ENCODE measurements at places on chromosomes 11 and 22. TPM values are rescaled to one million over a fixed set of nuclear protein-coding genes. Genes with fewer than 3 reads are reported as not detected.
A peak's percentile ranks its signal among the peaks of the same experiment; 100 is the strongest.

GRCh38 chr11:64777449-64778222 lies 706 bp downstream of the SF1 start:
- peak; percentile 93 for DNase-seq

DNA sequence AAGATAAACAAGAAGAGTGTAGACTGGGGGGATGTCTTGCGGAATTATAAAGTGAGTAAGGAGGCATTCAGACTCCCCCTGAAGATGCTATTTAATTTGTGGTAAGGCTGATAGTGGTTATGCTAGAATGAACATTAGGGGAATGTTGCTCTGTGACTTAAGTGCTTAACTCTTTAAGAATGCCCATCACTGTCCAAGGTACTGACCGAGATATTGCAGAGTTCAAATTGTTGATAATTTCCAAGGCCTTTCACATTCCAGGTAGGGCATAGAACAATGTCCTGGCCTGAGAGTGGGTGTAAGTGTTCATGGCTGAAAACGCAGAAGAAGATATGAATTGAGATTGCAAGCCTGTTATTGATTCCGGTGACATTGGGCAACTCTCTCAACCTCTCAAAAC lies 90.3 kb upstream of the SEZ6L start:
- DNase-seq = no peak

MTCH2 gene
- 61.4 TPM for total RNA-seq

GRCh38 chr11:10394229-10395101 lies 60.6 kb upstream of the AMPD3 start:
- no peak for DNase-seq

GRCh38 chr22:30185549-30185948 lies 61.0 kb downstream of the LIF start:
- DNase-seq = no peak

GRCh38 chr11:22244986-22245592 lies 52.2 kb downstream of the ANO5 start:
- DNase-seq = peak; percentile 16

DNA sequence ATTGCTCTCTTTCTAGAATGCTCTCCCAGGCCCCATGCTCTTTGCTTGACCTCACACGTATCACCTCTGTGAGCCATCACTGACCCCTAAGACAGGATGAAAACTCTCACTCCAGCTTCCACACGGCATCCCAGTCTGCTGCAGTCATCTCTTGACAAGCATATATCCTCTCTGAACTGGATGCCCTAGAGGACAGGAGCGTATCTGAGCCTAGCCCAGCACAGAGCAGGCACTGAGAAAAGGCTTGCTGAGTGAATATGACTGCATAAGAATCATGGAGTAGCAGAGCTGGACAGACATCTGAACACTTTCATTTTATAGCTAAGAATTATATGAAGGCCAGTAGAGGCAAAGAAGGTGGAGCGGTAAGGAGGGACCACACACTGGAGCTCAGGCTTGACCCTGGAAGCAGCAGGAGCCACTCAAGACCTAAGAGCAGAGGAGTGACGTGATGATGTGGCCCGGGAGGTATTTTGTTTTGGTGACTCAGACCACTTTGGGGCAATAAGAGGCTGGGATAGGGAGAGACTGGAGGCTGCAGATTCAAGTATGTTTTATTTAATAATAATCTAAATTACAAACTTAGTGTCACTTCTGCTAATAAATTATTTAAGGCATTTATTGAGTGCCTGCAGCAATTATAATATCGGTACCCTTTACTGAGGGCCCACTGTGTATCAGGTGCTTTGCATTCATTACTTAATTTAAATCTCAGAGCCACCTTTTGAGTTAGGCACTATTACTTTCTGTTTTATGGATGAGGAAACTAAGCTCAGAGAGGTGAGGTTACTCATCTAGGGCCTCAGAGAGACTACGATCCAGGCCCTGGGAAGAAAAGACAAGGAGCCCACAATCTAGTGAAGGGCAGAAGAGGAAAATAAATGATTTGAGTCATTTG lies 42.6 kb downstream of the MAP6 start:
- DNase-seq = no peak

DNA sequence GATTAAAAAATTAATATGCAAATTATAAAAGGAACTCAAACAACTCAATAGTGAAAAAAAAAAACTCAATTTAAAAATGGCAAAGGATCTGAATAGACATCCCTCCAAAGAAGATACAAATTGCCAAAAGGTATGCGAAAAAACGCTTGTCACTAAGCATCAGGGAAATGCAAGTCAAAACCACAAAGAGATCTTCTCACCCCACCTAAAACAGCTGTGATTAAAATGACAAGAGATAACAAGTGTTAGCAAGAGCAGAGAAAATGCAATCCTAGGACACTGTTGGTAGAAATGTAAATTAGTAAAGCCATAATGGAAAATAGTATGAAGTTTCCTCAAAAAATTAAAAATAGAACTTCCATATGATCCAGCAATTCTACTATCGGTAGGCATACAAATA lies 166.3 kb upstream of the ZC3H12C start:
- DNase-seq = no peak

GRCh38 chr11:134731213-134731961 lies 319.3 kb upstream of the B3GAT1 start:
- DNase-seq = no peak

FOLH1 gene
- not detected for total RNA-seq

WBP2NL gene
- total RNA-seq = 2.6 TPM

GRCh38 chr11:78318321-78319114 lies 99.1 kb downstream of the GAB2 start:
- no peak for DNase-seq

YAP1 gene
- not detected for total RNA-seq

DNA sequence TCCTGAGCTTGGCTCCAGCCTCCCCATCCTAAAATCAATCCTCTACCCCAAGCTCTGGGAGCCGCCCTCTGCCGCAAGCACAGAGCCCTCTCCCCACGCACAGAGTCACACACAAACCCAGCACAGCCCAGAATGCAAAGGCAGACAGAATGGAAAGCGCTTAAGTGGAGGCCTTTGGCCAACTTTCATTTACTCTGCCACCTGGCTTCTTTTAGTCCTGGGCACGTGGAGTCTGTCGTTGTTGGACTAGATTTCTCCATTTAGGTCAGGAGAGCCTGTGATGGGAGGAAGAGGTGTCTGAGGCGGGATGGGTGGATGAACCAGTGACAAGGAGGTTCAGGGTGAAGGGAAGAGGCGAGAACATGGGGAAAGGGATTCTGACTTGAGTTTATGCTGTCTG lies 191.7 kb downstream of the DSCAML1 start:
- DNase-seq = no peak

DNA sequence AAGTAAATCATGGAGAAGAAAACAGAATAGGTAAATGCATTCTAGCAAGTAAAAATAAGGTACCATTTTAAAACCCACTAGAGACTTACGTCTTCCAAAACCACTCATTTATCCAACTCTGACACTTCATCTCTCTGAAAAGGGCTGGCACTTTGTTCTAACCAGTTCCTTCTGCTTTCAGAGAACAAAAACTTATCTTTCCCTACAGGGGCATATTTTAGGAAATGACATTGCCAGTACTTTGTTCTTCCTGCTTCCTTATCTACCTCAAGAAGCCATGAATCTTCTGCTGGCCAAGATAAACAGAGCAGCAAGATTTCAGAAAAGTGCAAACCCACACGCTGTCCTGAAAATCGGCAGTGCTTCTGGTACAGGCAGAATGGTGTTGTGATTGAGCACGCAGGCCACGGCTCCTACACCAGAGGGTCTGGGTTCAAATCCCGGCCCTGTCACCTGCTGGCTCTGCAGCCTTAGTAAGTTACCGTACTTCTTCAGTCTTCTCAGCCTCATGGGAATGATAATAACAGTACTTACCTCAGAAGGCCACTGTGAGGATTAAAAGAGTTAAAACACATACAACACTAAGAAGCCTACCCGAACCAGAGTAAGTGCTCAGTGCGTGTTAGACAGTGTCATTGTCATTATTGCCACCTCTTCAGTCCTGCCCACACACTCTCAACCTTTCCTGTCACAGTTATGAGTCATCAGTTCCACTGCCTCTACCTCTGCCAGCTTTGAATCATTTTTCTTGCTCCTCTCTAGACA lies 11.0 kb downstream of the MPZL3 start:
- no peak for DNase-seq

DNA sequence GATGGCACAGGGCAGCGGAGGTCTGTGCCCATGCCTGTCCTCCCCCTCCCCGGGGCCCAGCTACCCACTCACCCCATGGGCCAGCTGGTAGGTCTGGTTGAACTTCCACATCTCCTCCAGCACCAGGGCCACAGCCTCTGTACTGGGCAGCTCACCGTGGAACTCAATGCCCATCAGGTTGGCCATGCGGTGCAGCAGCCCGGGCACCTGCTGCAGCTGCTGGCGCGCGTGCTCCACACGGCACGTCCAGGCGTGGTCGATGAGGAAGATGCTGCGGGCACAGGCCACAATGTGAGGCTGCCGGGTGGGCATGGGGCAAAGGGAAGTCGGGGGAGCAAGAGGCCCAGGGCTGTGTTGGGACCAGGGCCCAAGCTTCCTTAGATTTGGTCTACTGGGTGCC lies 6.3 kb downstream of the TTLL12 start:
- no peak for DNase-seq

DNA sequence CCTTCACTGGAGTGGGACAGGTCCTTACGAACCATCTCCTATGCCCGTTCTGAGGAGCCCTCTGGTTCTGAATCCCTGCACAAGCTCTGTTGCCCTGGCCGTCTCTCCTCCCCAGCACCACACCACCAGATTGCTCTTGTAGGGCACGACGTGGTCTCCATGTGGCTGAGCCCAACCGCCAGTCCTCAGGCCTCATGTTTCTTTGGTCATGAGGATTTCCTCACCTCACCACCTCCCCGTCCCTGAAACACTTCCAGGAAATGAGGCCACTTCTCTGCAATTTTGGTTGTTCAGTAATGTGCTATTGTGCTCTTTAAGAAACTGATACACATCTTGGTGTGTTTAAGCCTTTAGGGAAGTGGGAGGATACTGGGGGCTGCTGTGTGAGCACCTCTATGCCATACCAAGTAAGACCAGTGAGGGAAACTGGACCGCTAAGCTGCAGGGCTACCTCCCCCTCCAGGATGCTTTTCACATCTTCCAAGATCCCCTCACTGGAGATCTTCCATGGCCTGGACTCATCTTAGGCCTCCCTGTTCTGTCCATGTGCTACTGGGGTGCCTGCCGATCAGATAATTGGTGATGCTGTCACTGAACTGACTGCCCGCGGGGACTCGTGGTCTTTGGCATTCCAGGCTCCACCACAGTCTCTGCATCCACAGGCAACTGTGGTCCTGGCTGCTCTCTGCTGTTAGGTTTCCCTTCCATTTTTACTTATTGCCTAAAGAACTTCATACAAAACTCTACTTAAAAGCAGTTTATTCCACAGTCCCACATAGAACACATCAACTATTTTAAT lies 21.9 kb downstream of the DRICH1 start:
- DNase-seq = peak; percentile 60

GRCh38 chr22:45731798-45732495 lies 60.3 kb downstream of the ATXN10 start:
- DNase-seq = no peak

OR8K3 gene
- total RNA-seq = not detected

DNA sequence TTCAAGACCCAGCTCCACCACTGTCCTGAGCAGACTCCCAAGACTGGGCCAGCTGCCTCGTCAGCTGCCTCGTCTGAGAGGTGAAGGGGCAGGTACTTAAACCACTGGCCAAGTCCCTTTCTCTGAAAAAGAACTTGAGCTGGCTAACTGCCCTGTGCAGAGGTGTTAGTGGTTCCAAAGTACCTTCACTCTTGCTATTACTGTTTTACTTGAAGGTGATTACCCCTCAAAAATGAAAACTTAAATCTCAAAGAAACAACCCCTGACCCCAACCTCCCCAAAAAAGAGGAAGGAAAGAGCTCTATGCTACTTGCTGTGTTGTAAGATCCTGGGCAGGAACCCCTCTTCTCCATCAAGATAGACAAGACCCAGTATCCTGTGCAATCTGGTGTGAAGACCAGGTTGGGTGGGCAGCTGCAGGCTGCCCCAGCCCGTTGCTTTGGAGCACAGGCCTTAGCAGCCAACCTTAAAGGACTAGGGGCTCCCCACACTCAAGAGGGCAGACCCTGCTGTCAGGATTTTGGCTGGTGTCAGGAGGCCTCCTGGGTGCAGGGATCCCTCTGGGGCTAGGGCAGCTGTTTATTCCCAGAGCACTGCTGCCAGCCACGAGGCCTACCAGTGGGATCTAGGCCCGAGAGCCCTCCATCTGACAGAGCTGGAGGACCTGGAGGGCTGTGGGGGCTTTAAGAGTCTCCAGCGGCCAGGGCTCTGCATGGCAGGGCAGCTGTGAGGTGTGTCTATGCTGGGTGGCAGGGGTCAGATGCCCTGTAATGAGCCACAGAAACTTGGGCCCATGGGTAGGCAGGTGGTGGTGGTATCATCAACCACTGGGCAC lies 13.0 kb downstream of the GUCD1 start:
- DNase-seq = no peak

DNA sequence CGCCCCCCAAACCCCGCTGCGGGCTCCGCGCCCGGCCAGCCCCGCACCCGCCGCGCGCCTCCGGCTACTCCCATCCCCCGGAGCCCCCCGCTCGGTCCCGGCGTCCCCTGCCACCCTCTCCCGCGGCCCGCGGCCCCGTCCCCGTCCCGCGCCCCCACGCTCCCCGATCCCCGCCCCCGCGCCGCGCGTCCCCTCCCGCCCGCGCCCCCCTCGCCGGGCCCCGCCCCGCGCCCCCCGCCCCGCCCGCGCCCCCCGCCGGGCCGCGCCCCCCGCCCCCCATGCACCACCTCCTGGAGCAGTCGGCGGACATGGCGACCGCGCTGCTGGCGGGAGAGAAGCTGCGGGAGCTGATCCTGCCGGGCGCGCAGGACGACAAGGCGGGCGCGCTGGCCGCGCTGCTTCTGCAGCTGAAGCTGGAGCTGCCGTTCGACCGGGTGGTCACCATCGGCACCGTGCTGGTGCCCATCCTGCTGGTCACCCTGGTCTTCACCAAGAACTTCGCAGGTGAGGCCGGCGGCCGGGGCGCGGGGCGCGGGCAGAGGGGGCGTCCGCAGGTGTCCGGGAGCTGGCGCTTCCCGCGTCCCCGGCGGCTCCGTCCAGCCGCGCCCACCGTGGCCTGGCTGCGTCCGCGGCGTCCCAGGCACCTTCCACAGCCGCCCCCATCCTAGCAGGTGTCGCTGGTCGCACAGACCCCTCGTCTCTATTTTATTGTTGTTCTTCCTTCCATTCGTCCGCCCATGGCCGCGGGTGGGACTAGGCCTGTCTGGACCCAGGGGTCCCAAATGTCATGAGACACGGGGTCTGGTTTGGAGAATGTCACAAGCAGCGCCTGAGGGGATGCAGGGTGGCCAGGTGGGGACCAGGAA lies at the start of gene PANX2:
Gene PANX2 (plus strand): TSS at position 279 of the 866 bp plus-strand sequence. CDS start 0 bp downstream, at position 279.
- peak; percentile 38 for DNase-seq

DNA sequence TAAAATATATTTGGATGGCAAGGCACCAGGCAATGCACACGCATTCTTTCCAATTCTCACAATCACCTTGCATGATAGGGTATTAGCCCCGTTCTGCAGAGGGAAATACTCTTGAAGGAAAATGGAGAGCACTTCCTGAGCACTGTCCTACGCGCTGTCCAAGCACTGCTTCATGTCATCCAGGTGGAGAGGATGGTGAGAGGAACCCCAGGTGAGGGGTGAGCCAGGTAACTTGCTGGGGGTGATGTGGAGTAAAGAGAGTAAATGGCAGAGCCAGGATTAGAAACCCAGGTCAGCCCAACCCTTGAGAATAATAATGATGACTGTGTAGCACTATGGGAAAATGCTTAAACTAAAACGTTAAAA lies 711 bp upstream of the PACSIN2 start:
- DNase-seq = no peak

COMT gene
- 68.6 TPM for total RNA-seq
